NCI-H187 treated with DMSO at 0.1 percent for 48 hours (cell line): ENCODE measurements at places on chromosomes 1 and 21.

- DNase-seq: no peak
Observed at GRCh38 chr1:83799594-83799993, 199.3 kb downstream of the TTLL7 start.

DNA sequence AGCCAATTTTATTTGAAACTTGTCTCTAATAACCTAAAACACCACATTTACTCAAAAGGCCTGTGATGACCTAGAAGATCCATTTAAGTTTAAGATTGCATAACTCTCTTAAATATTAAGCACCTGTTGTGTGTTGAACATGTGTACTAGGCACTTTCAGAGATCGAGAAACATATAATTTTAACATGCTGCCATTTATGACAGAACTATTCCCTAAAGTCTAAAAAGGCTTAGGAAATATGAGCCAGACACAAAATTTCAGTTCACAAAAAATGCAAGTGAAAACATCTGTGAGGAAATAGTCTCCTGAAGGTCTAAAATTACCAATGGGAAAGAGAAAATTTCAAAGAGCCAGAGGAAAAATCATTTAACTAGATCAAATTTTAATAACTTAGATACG lies 37.7 kb downstream of the CEP170 start:
- no peak for DNase-seq

DNA sequence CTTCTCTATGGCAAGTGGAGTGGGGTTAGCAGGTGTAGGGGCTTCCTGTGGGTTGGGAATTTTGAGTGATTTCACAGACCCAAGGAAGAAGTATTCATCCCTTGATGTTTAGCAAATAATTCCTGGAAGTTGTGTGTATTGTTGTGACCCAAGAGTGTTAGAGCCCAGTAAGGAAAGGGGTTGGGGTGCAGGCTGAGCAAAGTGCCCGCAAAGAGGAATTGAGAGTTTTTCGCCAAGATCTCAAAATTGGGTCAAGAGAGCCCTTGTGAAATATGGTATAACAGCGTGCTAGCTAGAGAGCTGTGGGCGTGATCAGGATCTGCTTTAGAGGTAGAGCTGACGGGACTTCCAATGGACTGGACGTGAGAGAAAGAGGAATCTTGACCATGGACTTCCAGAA lies 73.0 kb upstream of the LAPTM5 start:
- no peak for DNase-seq

DNA sequence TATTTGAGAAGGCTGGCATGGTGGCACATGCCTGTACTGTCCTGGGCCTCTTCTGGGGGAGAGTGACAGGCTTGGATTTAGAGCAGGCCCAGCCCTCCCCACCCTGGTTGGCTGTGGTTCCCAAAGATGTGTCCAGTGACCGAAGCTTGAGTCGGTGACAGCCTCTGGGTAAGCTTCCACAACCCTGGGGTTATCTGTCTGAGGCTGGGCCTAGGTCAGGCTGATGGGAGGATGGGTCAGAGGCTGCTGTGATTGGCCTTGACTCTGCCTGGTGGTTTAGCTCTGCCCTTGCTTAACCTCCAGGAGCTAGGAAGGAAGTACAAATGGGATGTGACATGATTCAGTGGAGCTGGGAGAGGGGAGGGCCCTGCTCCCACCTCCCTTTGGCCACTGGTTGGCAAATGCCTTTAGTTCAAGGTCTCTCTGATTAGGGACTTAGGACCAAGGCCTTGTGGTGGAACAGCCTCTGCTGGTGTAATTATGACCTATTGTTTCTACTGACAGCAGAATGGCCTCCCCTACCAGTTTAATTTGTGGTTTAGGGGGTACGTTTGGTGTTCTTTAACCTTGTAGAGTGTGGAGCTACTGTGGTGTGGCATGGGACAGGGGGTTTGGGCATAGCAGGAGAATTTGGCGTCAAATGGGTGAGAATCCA lies 16.6 kb downstream of the NUDC start:
- DNase-seq: no peak

- DNase-seq: no peak
Observed at GRCh38 chr1:81703391-81703755, 97.4 kb upstream of the ADGRL2 start.

- DNase-seq: no peak
Observed at GRCh38 chr1:10489291-10490055, 14.7 kb downstream of the PEX14 start.

- DNase-seq: no peak
Observed at GRCh38 chr21:26587736-26588201, 14.7 kb upstream of the CYYR1 start.

- no peak for DNase-seq
Observed at GRCh38 chr1:169727307-169727706, 6.6 kb downstream of the SELE start.

DNA sequence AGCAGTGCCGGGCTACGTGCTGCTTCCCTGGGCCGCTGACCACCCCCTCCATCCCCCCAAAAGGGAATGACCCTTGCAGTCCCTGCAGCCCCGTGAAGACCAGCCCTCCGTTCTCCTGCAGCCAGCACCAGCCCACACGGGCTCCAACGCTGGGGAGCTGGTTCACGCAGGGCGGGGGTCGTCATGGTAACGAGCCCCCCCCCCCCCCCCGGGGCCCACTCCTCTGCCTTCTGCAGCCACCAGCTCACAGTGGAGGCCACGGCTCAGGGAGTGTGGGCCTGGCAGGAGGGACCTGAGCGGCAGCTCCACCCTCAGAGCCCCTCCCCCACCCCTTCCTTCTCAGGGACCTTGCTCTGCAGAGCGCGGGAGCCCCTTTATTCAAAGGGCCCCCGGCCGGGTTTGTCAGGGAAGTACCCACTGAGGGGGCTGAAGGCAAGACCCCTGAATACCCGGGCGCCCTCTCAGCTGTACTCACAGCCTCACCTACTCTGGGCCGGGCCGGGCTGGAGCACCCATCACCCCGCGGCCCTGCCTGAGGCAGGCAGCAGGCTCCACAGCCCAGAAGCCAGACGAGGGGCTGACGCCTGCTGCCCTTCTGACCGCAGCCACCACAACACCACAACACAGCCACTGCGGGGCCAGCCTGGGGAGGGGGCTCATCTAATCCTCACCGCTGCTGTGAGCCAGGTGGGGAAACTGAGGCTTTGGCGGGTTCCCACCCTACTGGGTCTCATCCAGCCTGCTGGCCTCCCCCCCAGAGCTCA lies 12.6 kb downstream of the MEGF6 start:
- no peak for DNase-seq
